K562 (cell line): ENCODE measurements at places on chromosomes 6 and 20. TPM values are rescaled to one million over a fixed set of nuclear protein-coding genes. Genes with fewer than 3 reads are reported as not detected.

Gene DYNLRB1
- total RNA-seq, result 85.4 and 90.1 TPM in 2 replicates

Gene SLC44A4
- total RNA-seq, result 13.6 and 18.6 TPM in 2 replicates

Gene SLC4A11
- 1.1 and 2.0 TPM in 2 replicates for total RNA-seq

Gene RIPOR2
- total RNA-seq, result 0.47 and 1.1 TPM in 2 replicates

Gene BEND3
- 7.4 and 8.4 TPM in 2 replicates for total RNA-seq

Gene CLVS2
- total RNA-seq, result 0.13 TPM in 1 of 2 replicates, not detected in the other

Gene BCKDHB
- 9.4 and 10.1 TPM in 2 replicates for total RNA-seq

Gene DEFB124
- total RNA-seq, result not detected in 2 replicates

Gene GMPR
- 64.1 and 73.7 TPM in 2 replicates for total RNA-seq

Gene RSPO4
- 0.09 TPM in 1 of 2 replicates, not detected in the other for total RNA-seq

Gene RAMACL
- 0.11 TPM in 1 of 2 replicates, not detected in the other for total RNA-seq

Gene TMEM244
- not detected in 2 replicates for total RNA-seq

Gene POPDC3
- total RNA-seq, result 4.0 and 4.8 TPM in 2 replicates

Gene CDH26
- total RNA-seq, result 0.22 TPM in 1 of 2 replicates, not detected in the other

Gene KCNK16
- not detected in 2 replicates for total RNA-seq

Gene SMPDL3A
- total RNA-seq, result 0.81 and 0.91 TPM in 2 replicates

Gene ISM1
- not detected in 2 replicates for total RNA-seq

Gene BTNL2
- total RNA-seq, result not detected in 2 replicates

Gene LY6G6D
- not detected in 2 replicates for total RNA-seq

GRCh38 chr6:160766989-160767646, 65.1 kb downstream of the PLG start:
- DNase-seq, result peak; percentile 31

DNA sequence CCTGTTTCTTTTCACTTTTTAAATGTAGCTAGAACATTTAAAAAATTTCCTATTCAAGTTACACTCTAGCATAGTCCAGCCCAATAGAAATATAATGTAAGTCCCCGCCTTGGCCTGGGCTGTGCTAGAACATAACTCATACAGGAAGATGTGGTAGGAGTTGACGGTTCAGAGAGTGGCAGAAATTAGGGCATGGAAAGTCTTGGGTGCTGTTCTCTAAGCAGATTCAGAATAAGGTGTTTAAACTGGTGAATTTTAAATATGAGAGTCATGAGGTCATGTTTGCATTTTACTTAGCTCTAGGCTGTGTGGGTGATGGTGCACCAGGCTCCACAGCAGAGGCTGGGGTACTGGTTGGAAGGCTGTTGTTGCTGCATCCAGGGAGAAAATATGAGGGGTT, 256.5 kb downstream of the FARS2 start:
- no peak for DNase-seq

DNA sequence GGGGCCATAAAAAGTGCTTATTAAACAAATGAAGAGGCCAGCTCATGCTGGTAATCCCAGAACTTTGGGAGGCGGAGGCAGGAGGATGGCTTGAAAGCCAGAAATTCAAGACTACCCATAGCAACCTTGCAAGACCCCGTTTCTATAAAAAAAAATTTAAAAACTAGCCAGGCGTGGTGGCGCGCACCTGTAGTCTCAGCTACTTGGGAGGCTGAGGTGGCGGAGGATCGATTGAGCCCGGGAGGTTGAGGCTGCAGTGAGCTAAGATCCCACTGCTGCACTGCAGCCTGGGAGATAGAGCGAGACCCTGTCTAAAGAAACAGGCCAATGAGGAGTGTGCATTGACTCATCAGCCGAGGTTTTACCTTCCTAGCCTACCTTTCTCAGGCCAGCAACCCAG, 15.2 kb downstream of the NPEPL1 start:
- no peak for DNase-seq

GRCh38 chr6:167644412-167645132, 182.1 kb upstream of the AFDN start:
- DNase-seq, result no peak

DNA sequence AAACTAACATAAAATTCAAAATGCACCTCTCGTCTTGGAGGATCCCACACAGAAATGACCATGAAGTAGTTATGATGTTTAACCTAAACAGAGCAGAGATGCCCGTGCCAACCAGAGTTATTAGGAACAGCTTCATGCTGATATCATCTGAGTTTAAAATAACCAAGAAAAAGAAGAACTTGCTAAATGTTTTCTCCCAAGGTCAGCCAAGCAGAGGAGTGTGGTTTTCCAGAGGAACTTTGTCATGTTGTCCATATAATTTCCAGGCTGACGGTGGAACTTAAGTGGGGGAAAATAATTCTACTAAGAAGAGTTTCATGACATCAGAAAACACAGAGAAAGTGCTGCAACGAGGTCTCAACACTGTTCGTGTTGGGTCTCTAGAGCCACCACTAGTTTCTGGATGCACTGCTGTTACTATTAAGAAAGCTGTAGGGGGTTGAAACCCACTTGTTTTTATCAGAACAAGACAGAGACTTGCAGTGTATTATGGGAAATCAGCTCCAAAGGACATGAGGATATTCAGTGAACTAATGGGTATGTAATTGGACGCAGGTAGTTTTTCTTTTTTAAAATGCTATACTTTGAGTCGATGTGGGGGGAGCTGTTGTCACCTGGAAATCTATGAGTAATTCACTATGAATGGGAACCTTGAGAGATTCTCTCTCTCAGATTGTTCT, 5.2 kb downstream of the AGPAT4 start:
- peak; percentile 65 for DNase-seq

GRCh38 chr6:6191476-6191875, 129.0 kb downstream of the F13A1 start:
- DNase-seq, result peak; percentile 25

DNA sequence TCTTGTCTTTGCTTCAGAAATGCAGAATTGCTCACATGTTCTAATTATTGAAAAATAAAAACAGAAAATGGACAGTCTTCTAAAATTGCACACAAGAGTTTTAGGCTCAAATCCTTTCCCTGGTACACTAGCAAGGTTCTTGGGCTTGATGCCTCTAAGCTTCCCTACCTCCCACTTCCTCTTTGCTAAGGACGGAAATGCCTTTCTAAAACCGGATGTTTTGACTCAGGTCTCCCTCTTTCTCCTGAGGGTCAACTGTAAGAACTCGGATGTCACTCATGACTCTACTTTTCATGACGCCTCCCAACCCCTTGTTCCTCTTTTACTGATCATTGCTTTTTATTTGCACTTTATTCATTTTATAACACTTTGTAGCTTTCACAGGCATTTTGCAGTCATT, 613.5 kb downstream of the C6orf118 start:
- DNase-seq, result no peak

- DNase-seq, result no peak
Observed at GRCh38 chr20:49286689-49287551, 9.1 kb upstream of the ZNFX1 start.

DNA sequence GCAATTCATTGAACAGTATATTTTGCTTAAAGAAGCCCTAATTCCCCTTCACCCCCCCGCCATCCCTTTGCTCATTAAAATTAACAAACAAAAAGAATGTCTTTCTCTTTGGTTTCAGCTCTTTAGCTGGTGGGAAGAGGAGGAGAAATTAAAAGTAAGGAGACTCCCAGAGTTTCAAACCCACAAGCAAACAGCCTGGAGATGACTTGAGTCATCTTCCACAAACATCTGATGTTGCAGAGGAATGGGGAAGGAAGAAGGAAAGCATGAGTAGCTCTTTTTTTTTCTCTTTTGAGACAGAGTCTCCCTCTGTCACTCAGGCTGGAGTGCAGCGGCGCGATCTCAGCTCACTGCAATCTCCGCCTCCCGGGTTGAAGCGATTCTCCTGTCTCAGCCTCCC, 189.6 kb downstream of the ADAT2 start:
- DNase-seq, result no peak

GRCh38 chr20:10523443-10523842, 88.3 kb downstream of the SLX4IP start:
- DNase-seq, result no peak

GRCh38 chr20:57445298-57445697, 54.1 kb downstream of the RBM38 start:
- DNase-seq, result no peak

- DNase-seq, result no peak
Observed at GRCh38 chr20:39532205-39532604, 570.1 kb downstream of the DHX35 start.

DNA sequence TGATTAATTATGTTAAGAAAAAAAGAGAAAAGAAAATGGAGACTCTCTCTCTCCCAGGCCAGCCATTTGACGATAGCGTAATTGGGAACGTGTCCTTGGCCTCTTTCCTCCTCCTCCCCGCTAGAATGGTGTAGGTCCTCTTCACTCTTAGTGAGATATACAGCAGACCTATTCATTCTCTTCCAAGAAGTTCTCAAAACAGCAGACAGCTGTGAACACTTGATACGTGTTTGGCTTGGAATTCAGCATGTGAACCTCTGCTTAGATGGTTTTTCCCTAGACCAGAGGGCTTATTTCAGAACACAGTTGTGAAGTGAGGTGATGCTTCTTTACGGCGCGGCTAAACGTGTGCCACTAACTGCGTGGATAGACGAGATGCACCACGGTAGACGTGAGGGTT, 32.6 kb upstream of the TULP4 start:
- no peak for DNase-seq

GRCh38 chr6:56951049-56951831, 3.7 kb upstream of the BEND6 start:
- no peak for DNase-seq

- DNase-seq, result no peak
Observed at GRCh38 chr6:109795994-109796555, 105.0 kb downstream of the FIG4 start.

- DNase-seq, result no peak
Observed at GRCh38 chr6:148770408-148771211, 23.8 kb downstream of the UST start.

DNA sequence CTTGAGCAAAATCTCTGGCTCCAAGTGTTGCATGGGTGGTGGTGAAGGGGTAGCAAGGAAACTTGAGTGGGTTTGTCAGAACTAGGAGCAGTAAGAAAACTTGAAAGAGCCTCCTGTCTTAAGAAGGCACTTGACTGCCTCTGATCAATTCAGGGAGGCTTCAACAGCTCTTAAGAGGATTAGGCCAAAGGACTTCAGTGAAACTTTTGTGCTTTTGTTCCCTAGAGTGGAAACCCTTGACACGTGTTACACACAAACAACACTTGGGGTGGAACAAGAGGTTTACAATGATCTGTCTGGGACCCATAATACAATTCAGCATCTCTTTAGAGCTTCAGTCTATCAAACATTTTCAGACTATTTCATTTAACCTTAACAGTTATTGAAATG, 80.1 kb upstream of the ARMC2 start:
- no peak for DNase-seq

DNA sequence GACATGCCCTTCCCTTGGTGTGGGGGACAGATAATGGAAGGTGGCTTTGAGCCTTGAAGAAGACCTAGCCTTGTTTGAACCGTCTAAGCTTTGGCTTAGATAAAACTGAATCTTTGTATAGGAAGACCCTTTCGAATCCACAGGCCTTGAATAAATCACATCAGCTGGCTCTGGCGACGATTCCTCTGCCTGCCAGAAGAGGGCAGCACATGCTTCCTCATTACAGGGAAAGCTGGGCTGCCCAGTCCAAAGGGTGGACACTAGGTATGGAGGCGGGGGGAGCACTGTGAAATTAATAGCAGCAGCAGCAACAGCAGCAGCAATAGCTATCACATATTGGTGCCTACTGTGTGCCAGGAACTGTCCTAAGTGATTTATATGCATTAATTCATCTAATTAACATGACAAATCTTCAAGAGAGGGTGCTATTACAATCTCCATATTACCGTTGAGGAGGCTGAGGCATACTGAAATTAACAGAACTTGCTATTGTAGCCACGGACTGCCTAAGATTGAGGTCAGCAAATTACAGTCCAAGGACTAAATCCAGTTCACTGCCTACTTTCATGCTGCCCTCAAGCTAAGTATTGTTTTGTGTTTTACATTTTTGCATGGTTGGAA, 85.1 kb downstream of the CLIC5 start:
- peak; percentile 73 for DNase-seq

- no peak for DNase-seq
Observed at GRCh38 chr6:12115001-12115400, 102.9 kb downstream of the HIVEP1 start.

DNA sequence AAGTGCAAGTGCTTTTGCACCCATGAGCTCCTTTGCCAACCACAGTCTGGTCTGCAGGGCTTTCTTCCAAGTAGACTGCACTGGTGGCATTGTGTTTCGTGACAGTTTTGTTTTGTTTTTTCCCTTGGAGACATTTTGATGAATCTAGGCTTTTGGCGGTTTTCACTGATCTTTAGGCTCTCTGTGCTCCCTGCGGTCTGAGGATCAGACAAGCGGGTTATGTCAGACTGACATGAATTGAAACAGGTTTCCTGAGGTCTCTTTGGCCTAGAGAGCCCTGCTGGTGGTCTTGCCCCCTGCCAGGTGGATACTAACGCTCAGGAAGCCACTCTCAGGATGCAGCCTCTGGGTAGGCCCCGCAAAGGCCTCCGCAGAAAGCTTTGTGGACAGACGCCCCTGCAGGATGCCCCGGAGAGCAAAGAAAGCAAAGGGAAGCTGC, 555.4 kb upstream of the AGPAT4 start:
- DNase-seq, result no peak

- DNase-seq, result no peak
Observed at GRCh38 chr20:45174434-45175364, at the start of gene PI3. Gene PI3 (plus strand): TSS chr20:45174902. CDS start chr20:45174923, 21 bp downstream.

DNA sequence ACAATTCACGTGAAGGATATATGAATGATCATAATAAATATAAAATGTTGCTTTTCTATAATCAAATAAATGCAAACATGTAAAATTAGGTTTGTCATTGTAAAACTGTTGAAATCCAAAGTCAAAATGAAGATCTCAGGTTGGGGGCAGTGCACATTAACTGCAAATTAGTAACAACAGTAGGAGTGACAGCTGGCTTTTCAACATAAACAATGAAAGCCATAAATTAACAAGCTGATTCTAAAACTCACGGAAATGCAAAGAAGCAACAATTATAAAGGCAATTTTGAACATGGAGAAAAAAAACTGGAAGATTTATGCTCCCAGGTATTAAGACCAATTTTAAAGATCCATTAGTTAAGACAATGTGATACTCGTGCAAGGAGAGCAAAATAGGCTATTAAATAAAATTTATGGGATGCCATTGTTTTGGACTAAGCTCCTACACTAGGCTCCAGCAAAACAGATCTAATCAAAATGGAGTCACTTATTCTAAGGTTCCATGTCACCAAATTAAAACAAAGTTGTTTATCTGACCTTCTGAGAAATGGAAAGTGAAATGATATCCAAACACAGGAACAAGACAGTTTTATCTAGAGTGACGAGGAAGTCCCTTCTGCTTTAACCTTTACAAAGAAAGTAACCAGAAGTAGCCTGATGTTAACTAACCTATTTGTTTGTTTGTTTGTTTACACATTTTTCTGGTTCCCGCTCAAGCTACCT, 770.8 kb downstream of the EPHA7 start:
- no peak for DNase-seq

- DNase-seq, result no peak
Observed at GRCh38 chr20:33679758-33680485, 5.7 kb upstream of the NECAB3 start.

GRCh38 chr6:138607478-138608433, 108.5 kb upstream of the NHSL1 start:
- DNase-seq, result no peak

GRCh38 chr6:154878871-154879491, 116.1 kb upstream of the TIAM2 start:
- DNase-seq, result no peak

GRCh38 chr6:34132486-34133185, 13.3 kb downstream of the GRM4 start:
- peak; percentile 72 for DNase-seq
